ENCODE measurements at places on chromosomes 11 and 22.

- no peak for DNase-seq
Observed at GRCh38 chr11:72236083-72236697, 7.8 kb downstream of the PHOX2A start.

- DNase-seq: no peak
Observed at GRCh38 chr11:42049186-42049585, 589.7 kb upstream of the LRRC4C start.

- no peak for DNase-seq
Observed at GRCh38 chr11:2401436-2401984, 960 bp downstream of the TSSC4 start.

- DNase-seq: no peak
Observed at GRCh38 chr11:125542709-125543108, 26.6 kb upstream of the EI24 start.

DNA sequence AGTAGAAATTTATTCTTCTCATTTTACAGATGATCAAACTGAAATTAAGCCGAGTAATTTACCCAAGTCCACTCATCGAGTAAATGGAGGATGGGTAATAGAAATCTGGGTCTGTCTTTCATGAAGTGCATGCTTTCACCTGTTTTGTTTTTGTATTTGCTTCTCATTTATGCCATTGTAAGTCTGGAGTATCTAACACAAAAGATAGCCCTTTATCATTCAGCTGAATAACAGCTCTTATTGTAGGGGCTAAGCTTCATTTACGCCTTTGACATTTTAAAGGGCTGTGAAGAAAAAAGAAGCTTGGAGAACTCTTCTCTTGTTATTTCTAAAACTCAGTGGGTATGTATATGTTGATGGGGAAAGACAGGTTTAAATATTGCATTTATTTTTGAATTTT is 1196.2 kb upstream of the TENM4 start:
- DNase-seq: no peak
